ENCODE measurements at places on chromosomes 16 and 17.

DNA sequence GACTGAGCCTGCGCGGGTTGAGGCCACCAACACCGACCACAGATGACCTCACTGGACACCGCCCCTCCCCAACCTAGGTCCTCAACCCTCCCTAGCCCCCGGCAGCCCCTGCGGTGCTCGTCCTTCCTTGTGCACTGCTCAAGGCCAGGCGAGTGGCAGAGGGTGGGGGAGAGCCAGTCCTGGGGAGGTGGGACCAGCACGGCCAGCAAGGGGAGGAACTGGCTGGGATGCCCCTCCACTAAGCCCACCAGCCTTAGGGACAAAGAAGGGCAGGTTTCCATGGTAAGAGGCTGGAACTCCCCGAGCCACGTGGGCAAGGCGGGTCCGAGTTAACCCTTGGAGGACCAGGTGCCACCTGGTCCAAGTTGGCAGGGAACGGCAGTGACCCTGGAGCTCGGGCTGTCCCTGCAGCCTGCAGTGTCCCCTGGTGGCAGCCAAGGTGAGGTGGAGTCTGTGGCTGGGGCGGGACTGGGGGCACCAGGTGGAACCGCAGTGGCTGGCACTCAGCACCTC is 9.2 kb downstream of the FSCN2 start:
- no peak for DNase-seq

- peak; percentile 41 for DNase-seq
Observed at GRCh38 chr16:29848420-29849297, 14.4 kb downstream of the CDIPT start.

DNA sequence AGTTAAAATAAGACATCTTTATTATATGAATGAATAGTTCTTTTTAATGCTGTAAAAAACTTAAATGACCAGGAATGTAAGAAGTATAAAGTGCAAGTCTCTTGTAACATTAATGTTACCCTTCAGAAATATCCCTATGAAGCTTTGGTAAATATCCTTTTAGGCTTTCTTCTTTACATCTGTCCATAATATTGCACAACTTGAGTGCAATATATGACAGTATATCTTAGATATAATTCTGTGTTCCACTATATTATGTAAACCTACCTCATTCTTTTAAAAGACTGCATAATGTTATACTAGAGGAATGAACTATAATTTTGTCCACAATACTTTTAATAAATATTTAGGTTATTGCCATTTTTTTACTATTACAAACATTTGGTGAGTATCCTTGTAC is 81.1 kb downstream of the EFCAB13 start:
- no peak for DNase-seq

- DNase-seq, result no peak
Observed at GRCh38 chr16:86906623-86907022, 328.3 kb downstream of the FOXL1 start.

DNA sequence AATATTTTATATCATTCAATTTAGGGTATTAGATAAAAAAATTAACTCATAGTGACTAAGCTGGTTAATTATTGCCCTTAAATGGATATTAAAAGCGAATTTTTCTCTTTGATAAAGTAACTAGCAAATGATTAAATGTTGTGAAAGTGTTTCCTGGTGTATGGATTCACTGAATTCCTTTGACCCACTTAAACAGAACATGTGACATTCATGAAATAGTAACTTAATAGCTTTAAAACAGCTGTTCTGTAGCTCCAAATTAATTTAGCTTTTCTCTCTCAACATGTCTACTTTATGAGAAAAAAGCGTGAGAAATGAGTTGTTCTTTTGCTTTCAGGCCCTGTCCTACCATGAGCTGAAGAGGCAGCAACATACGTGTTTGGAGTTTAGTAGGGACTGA is 36.4 kb upstream of the APPBP2 start:
- no peak for DNase-seq

DNA sequence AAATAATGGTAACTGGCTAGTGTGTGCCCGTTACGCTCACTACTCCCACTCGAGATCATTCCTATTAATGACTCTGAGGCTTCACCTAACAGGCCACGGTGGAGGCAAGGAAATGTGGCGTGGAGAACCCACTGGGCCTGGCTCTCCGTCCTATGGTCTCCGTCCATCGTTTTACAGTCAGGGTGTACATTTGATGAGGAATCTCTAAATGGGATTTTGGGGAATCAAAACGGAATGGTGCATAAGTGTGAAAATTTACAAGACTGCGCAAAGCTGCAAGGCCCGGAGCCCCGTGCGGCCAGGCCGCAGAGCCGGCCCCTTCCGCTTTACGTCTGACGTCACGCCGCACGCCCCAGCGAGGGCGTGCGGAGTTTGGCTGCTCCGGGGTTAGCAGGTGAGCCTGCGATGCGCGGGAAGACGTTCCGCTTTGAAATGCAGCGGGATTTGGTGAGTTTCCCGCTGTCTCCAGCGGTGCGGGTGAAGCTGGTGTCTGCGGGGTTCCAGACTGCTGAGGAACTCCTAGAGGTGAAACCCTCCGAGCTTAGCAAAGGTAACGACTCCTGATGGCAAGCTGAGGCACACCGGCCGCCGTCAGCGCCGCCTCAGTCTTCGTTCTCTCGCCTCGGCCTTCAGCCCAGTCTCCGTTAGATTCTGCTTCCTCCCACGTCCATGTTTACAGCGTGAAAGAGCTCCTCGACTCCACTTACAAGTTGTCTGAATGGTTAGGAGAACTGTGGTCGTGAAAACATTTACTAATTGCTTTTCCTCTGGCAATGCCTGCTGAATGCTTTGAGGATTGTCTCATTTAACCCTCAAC is at the start of gene RAD51C:
Gene RAD51C, plus strand, starts transcription at position 364 of the 817 bp plus-strand sequence. Its CDS starts 42 bp downstream, at position 406.
- DNase-seq, result peak; percentile 52

GRCh38 chr16:53085369-53085843 is 30.6 kb downstream of the CHD9 start:
- no peak for DNase-seq

DNA sequence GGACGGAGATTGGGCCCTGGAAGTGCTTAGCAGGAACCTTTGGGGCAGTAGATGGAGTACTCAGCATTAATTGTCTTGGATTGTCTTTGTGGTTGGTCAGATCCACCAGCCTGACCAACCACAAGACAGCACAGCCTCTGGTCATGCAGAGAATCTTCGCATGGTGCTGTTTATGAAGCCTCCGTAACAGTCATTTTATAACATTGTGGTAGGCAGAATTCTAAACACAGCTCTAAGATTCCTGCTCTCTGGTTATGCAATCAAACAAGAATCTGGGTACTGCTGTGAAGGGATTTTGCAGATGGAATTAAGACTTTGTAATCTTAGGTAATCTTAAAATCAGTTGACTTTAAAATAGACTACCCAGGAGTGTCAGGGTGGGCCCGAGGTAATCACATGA is 312.2 kb upstream of the GOT2 start:
- DNase-seq, result no peak

GRCh38 chr16:74035816-74036215 is 260.8 kb upstream of the PSMD7 start:
- no peak for DNase-seq

DNA sequence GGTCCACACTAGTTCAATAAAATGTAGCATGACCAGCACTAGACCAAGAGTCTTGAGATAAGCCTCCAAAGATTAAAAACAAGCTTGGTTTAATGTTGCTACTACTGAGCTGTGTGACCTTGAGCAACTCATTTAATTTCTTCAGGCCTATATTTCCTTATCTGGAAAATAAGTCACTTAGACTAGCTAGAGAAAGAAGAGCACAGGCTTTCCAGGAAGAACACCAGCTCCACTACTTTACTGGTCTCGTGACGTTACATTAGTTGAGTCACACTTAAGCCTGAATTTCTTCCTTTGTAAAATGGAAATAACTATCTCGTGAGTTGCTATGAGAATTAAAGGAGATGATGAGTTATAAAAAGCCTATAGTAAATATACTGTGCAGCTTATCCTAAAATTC is 5.4 kb downstream of the HELZ start:
- DNase-seq, result no peak

DNA sequence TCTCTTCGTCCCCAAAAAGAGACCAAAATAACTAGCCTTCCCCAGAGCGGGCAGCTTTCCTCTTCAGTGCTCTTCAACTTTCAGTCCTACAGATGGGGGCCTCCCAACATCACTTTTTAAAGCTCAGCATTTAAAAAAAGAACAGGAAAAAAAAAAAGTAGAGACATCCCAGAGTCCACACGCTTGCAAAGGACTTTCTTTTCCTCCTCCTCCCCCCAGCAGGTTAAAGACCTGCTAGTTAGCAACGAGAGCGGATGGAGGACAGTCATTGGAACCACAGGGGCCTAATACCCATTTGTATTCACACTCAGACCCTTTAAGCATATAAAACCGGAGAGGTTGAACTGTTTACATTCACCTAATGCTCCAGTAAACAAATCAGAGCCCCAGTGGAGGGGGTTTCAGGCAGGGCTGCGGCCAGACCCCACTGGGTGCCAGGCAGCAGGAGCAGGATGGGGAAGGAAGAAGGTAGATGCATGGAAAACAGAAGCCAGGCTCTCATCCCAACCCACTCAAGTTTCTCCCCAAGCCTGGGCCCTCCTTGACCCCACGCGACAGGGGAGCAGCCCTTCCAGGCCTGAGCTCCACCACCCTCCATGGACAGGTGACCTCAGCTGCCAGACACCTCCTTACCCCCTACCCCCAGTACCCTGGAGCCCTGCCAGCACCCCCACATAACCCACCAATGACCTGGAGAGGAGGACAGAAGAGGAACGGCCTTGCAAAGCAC is 15.2 kb downstream of the ZFHX3 start:
- no peak for DNase-seq

DNA sequence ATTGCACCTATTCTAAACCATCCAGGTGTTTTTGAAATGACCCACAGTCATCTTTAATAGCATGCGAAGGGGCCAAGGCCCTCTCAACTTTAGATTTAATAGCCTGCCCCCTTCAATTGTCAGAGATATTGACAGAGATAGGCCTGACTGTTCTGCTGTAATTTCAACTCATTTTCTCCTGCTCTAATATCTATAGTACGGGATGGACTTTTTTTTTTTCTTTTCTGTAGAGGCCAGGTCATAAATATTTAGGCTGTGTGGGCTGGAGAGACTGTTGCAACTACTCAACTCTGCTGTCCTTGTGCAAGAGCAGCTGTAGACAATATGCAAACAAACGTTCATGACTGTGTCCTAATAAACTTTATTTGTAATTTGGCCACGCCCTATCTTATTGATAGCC is 24.7 kb upstream of the KRT20 start:
- no peak for DNase-seq

GRCh38 chr16:31436221-31437045 is 6.2 kb downstream of the ZNF843 start:
- DNase-seq, result no peak

GRCh38 chr17:11082559-11082958 is 158.5 kb upstream of the SHISA6 start:
- DNase-seq, result no peak

GRCh38 chr17:57130708-57131461 is 45.8 kb downstream of the AKAP1 start:
- DNase-seq, result peak; percentile 77

GRCh38 chr17:69223809-69224208 is 4.8 kb downstream of the ABCA10 start:
- DNase-seq, result no peak

- no peak for DNase-seq
Observed at GRCh38 chr16:84237994-84238750, 1.6 kb downstream of the KCNG4 start.

DNA sequence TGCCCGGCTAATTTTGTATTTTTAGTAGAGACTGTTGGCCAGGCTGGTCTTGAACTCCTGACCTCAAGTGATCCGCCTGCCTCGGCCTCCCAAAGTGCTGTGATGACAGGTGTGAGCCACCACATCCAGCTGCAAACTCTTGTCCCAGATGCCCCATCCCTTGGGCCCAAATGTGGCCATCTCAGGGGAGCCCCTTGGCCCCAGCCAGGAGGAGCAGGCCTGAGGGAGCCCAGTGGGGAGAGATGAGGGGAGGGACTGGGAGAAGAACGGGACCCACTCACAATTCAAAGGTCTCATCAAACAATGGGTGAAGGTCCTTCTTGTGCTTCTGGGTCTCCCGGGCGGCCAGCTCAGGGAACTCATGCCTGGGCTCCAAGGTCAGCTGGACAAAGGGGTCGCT is 14.5 kb downstream of the UNC13D start:
- no peak for DNase-seq

GRCh38 chr16:12917246-12917645 is 15.8 kb downstream of the SHISA9 start:
- DNase-seq, result no peak

- DNase-seq, result no peak
Observed at GRCh38 chr17:59361386-59361785, 29.9 kb downstream of the YPEL2 start.

DNA sequence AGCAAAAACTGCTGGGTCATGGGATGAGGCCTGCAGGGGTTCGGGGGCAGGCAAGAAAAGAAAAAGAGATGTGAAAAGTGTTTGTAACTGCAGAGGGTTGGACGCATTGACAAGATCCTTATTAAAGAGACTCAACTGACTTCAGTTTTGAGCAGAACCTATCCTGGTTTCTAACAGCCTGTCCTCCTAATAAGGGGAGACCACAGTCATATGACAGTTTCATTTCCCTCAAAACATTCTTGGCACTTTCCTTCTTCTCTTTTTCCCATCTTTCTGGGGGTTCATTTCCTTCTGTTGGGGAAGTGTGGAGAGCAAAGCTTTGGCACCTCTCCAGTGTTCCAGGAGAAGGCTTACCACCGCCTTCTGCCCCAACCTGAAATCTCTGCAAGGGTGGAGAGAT is 118.5 kb downstream of the MAF start:
- peak; percentile 24 for DNase-seq

GRCh38 chr17:66492080-66492479 is 189.7 kb downstream of the PRKCA start:
- DNase-seq, result no peak

DNA sequence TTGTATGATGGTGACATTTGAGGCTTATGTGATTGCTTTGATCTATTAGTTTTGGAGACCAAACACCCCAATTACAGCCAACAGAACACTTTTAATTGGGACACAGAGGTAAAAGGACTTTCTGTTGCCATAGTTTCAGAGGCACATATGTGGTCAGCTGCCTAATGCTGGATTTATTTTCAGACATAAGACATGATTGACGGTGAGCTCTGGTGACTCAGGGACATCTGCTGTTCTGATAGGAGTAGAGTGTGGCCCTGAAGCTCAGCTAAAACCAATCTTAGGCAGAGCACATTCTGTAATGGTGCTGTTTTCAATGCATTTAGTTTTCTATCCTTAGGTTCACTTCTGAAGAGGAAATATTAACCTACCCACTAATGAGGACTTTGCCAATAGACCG is 247.1 kb downstream of the UTP18 start:
- DNase-seq, result no peak

GRCh38 chr17:33127706-33128105 is 136.1 kb downstream of the SPACA3 start:
- no peak for DNase-seq

Measured in tibial nerve (tissue), 4 donors.